ENCODE measurements at places on chromosomes 4 and X.

- DNase-seq = no peak
Observed at GRCh38 chr4:125626946-125627345, 312.2 kb downstream of the FAT4 start.

GRCh38 chrX:88991583-88992132 is 244.6 kb downstream of the CPXCR1 start:
- DNase-seq = no peak

- DNase-seq = no peak
Observed at GRCh38 chr4:71027611-71028010, 34.2 kb downstream of the DCK start.

- DNase-seq = no peak
Observed at GRCh38 chrX:80335062-80335830, 85.0 kb upstream of the TENT5D start.

GRCh38 chrX:26192204-26192603 is at the start of gene MAGEB6:
MAGEB6 (plus strand) TSS chrX:26192440; CDS start chrX:26193847, 1,407 bp downstream.
- no peak for DNase-seq

- no peak for DNase-seq
Observed at GRCh38 chrX:20988118-20988517, 386.1 kb upstream of the CNKSR2 start.

DNA sequence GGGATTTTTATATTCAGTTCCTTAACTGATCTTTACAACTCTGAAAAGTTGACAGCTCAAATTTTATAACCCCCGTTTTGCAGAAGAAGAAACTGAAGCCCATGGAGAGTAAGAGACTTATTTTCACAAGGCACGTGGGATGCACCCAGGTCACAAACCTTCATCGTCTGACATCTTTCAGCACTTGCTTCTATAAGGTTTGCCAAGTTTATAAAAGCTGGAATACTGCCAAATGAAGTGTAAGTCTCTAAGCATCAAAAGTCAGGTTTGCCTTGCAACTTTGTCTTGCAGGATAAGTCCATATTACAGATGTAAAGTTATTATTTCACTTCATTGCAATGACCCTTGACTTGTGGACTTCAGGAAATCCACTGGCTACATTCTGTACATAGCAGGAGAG is 6.3 kb upstream of the KCNIP4 start:
- no peak for DNase-seq

DNA sequence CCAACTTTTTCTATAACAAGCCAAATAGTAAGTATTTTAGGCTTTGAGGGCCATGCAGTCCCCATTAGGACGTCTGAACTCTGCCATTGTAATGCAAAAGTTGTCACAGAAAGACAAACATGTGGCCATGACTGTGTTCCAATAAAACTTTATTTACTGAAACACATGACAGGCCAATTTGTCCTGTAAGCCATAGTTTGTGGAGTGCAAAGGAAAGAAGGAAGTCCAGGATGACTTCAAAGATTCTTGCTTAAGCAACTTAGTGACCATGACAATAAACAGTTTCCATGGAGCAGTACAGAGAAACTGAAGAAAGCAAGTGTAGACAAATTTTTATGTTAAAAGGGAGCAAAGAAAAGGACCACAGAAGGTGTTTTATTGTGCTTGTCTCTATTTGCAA is 35.0 kb upstream of the MYOZ2 start:
- no peak for DNase-seq
